ENCODE measurements at places on chromosomes 3 and 15.
A peak's percentile ranks its signal among the peaks of the same experiment; 100 is the strongest.

GRCh38 chr3:189202106-189202505, 30.3 kb downstream of the TPRG1 start:
- DNase-seq = no peak

DNA sequence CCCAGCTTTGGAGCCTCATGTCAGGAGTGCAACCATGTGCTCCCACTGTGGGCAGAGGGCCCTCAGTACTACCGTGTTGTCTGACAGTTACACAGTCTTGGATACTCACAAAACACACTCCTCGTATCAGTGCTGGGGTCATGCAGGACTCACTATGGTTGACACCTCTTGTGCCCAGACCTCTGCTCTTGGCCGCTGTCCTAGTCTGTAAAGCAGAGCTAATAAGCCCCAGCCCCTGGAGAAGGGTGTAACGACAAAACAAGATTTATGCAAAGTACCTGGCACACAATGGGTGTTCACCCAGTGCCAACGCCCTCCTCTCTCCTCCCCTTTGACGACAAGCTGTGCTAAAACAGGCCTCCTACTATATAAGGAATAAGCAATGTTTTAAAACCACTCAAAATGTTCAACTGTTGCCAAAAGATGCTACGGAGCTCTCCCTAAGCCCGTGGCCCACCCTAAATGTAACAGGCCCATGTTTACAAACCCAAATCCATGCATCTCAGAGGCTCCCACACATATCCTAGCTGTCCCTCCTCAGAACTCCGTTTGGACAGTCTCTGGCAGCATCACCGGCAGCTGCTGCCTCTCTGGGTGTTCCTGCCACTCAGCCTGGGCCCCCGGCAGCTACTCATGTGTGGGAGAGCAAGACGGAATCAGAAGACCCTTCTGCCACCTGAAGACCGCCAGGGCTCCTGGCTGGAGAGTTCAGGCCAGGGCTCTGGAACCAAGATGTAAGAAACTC, 65.8 kb downstream of the MRPL46 start:
- DNase-seq = no peak

- DNase-seq = no peak
Observed at GRCh38 chr3:73365756-73366397, 258.9 kb downstream of the PDZRN3 start.

GRCh38 chr3:49703443-49703927, 14.1 kb downstream of the RNF123 start:
- DNase-seq = peak; percentile 31

DNA sequence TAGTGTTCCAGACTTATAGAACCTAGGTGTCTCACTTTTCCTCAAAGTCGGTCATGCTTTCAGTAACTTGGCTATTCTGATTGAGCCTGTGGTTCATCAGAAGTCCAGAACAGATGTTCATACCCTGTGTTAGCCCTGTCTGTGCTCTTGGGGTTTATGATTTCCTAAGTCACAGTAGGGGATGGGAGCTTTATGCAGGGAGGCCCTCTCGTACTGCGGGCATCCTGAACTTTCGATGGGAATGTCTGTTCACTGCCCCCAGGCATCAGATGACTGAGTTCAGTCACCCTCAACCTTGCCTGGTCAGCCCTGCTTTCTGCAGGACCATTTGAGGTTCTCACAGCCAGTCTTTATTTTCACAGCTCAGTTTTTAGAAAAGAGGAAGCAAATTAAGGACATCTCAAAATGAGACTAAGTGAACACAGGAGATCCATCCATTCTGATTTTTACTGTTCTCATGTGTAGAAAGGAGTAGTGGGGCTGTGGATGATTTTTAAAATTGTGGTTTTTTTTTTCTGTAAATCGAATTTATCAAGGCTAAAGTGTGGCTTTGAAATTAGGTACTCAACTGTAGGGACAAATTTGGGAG, 71.3 kb downstream of the CMTM8 start:
- DNase-seq = no peak

- no peak for DNase-seq
Observed at GRCh38 chr3:159726231-159726964, 262.2 kb upstream of the IL12A start.
